ENCODE measurements at places on chromosomes 16 and 17.

DNA sequence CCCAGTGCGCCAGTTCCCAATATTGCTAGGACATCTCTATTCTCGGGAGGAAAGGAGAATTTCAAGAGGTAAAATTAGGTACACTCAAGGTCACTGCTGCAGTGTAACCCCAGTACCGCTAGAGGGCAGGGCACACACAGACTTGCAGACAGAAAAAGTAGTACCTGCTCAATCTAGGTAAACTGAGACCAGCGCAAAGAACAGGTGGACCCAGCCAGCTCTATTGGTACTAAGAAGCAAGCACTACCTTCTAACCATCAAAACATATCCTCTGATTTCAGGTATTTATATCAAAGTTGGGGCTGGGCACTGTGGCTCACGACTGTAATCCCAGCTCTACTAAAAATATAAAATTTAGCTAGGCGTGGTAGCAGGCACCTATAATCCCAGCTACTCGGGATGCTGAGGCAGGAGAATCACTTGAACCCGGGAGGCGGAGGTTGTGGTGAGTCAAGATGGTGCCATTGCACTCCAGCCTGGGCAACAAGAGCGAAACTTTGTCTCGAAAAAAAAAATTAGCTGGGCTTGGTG is 3.6 kb upstream of the WDR81 start:
- peak; percentile 51 for DNase-seq

- no peak for DNase-seq
These were observed at the start of gene TNK1 for GRCh38 chr17:7380855-7381683. Gene TNK1, plus strand, starts transcription at chr17:7381089. Its CDS starts 1,838 bp downstream, at chr17:7382927.

DNA sequence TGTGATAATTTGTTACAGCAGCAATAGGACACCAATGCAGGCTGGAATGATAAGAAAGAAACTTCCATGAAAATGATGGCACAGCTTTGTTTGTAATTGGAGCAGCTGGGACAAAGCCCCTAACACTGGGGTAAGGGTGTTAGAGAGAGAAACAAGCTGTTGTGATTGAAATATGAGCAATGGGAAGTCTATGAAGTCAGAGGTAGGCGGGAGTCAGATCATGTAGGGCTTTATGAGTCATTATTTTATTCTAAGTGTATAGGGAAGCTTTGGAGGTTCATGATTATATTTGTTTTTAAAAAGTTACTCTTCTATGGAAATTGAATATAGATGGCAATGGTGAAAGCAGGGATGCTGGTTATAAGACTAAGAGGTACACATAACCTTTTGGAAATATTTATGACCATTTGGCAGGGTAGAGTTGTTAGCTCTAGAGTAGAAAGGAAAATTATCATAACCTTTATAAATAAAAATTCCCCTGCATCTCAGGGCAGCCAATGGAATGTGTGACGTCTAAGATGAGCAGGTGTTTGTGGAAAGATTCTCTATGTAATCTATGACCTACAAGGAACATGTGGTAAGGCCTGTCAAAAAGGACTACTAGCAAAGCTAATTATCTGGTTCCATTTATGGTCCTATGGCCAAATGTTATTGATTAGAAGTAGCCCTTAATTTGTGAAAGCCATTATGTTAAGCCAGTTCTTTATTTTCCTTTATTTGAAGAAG is 85.6 kb downstream of the KCNJ2 start:
- DNase-seq: no peak

GRCh38 chr16:48948911-48949310 is 332.7 kb downstream of the CBLN1 start:
- no peak for DNase-seq

GRCh38 chr16:83338941-83339340 is 468.8 kb upstream of the HSBP1 start:
- DNase-seq: peak; percentile 68

DNA sequence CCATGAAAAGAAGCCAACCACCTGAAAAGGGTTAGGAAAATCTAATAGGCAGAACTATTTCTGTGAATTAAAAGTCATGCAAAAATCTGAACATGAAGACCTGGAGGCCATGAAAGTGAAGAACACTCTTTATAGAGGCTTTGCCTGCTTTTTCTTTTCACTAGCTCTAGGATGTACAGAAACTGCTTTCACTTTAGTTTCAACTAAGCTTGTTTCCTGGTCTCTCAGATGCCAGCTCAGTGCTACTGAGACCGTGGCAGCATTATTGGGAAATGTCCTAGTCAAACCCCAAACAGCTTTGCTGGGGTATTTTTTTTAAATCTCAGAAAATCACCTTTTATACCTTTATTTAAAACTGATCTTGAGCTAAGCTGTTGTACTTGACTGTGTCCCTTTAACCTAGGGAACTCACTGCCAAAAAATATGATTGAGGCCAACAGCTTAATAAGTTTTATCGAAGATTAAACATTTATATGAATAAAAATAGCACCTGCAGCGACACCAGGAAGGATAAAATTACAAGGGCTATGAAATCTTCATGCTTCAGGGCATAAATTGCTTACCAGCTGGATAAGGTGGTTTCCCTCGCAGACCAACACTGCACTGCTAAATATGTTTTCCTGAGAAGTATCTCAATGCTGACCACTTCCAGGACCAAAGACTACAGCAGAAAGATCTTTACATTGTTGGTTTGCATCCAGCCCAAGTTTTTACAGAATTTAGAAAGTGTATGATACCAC is 621.8 kb upstream of the ZFHX3 start:
- DNase-seq: no peak
